HEK293T (cell line): ENCODE measurements at places on chromosomes 2 and 18.

GRCh38 chr2:110157153-110157793 lies 41.7 kb upstream of the MALL start:
- peak; percentile 40 for DNase-seq

DNA sequence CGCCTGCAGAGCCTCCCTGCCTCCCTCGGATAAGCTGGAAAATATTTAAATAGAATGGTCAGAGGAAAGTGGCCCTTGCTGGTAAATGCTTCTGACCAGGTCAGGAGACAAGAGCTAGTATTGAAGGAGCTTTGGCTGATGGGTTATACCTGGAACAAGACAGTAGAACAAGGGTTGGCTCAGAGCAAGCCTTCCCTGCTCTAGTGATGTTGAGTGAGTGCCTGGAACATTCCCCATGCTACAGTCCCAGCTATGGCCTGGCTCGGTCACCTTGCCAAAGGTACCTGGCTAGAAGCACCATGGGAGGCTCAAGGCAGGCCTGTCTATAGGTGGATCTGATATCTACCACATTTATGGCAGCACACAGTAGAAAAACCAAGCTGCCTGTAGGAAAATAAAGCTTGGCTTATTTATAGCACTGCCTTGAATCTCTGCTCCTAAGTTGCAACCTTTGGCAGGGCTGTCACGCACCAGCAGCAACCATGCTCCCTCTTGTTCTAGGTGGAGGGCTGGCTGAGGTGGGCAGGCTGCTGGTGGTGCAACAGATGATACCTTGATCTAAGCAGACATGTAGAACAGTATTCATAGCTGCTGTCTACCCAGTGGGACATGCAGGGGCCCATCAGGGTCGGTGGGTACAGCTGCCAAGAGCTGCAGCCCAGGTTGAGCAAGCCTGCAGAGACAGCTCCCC lies 66.7 kb upstream of the BCL2L11 start:
- DNase-seq = no peak

DNA sequence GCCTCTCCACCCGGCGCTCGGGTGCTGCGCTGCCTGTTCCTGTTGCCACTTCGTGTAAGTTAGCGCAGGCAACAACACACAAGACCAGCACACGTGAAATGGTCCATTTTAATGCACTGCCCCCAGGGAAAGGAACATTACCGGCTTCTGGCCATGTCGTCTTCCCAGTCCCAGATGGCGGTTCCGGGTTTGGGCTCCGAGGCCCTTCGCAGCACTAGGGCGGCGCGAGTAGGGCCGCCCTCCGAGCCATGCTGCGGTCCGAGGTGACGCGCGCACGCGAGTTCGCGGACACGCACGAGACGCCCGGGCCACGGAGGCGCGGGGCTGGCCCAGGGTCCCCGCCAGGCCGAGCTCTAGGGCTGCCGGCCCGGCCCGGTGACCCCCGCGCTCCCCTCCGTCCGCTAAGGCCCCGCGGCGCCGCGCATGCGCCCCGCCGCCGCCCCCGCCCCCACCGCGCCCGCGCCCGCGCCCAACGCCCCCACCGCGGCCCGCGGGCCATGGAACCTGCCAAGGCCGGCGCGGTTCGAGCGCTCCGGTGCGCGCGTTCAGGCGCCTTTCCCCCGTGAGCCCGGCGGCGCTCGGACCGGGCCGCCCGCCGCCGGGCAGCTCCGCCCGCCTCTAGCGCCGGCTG lies 367 bp upstream of the ZNF236 start:
- DNase-seq = peak; percentile 56

GRCh38 chr2:55961318-55961911 lies 37.8 kb upstream of the EFEMP1 start:
- DNase-seq = peak; percentile 15

DNA sequence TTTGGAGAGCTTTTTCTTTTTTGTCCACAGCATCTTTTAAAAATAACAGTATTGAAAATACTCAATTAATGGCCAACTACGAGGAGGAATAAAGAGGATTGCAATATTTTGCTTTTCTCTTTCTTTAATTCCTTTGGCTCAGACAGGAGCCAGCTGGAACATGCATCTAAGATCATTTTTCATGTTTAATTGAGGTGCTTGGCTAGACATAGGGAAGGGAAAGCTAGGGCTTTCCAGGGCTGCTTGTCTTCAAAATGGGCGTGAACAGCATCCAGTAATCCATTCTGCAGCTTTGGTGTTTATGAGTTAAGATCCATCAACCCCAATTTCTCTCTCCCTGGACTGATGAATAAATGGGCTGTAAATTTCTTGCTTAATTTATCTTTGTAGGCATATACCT lies 323.0 kb downstream of the PTPRM start:
- no peak for DNase-seq

DNA sequence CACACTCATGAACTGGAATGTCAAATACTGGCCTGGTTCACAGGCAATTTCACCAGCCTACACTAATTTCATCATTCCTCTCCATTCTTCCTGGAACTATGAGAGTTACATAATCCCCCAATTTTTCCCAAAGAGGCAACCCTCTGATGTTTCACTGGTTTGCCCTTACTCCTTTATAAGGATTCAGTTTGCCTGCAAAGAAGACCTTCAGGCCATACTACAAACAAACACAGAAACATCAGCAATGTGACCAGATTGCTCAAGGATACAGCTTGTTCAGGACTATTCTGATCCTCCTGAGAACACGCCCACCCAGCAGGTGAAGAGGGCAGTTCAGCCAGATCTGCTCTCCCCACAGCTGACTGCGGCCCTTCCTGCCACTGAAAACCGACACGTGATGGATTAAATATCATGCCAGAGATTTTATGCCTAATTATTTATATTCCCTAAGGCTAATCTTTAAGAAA lies 215.5 kb downstream of the ETAA1 start:
- no peak for DNase-seq

DNA sequence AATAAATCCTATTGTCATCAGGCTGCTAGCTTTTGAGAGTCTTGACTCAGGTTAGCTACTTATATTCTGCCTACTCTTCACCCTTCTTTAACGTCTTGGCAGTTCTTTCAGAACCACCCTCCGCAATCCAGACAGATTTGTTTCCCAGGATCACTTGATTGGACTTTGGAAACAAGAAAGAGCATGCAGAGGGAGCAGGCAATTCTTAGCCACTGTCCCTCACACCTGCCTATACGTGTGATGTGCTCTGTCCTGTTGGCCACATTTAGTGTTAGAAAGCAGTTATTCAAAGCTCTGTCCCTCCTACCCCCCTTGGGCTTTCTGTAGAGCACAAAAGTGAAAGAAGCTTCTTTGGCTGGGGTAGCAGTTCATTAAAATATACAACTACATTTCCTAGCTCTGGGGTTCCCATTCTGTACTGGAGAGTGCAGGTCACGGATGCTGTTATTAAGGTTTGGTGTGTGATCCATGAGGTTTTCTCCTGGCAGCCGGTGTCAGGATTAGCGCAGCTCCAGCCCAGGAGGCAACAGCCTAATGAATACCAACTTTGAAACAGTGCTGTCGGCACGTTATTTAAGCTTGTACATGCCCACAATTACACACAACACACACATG lies 6.3 kb downstream of the FZD5 start:
- no peak for DNase-seq

- DNase-seq = no peak
Measured at GRCh38 chr18:1013951-1014350, 109.3 kb downstream of the ADCYAP1 start.

GRCh38 chr18:25164211-25164847 lies 187.6 kb downstream of the ZNF521 start:
- no peak for DNase-seq

DNA sequence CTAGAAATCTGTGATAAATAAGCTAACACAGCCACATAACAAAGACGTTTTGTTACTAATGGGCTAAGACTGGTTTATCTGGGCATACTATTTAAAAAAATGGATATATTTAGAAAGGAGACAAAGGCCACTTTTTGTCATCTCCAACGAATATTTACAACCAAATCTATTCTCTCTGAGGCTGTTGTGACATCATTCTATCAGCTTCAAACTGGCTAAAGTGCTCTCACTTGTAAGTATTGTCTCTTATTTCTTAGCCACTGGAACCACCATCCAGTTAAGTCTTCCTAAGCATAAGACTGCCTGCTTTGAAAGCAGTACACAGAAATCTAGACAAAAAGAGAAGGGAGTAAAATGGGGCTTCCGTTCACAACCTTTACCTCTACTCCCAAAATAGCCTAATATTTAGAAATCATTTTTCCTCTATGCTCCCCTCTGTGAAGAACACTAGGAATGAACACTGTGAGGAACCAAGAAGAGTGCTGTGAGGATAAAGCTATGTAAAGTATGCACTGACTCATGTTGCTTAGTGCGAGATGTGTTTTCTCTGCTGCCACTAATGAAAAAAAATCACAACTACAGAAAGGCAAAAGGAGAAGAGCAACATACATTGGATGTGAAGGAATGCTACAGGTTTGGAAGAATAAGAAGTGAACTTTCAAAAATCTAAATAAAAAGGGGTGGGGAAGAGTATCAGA lies 264.1 kb downstream of the EXOC6B start:
- DNase-seq = no peak

GRCh38 chr2:85898881-85899280 lies 10.1 kb upstream of the ST3GAL5 start:
- no peak for DNase-seq

DNA sequence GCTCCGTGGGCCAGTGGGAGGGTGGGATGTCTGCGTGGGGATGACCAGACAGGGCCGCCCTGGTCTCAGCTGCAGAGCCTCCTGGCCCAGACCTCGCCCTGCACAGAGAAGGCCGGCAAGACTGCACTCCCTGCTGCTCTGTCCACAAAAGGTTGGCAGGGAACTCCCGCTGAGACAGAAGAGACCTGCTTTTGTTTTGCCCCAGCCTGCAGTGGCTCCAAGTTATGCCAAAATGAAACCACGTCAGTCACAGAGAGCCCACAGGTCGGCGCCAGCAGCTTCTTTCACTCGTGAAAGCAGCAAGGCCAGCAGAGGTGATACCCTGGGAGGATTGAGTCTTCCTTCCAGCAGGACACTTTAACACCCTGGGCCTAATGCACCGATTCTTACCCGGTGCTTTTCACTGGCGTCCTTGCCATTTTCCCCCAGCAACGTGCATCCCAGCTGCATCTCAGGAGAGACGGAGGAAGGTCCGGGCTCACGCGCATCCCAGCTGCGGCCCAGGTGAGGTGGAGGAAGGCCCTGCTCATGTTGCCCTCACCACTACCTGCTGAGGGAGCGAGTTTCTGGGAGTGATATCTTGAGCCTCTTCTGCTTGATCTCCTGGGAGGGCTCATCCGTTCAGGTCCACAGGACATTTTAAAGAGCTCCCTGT lies 22.1 kb upstream of the CTDP1 start:
- no peak for DNase-seq

DNA sequence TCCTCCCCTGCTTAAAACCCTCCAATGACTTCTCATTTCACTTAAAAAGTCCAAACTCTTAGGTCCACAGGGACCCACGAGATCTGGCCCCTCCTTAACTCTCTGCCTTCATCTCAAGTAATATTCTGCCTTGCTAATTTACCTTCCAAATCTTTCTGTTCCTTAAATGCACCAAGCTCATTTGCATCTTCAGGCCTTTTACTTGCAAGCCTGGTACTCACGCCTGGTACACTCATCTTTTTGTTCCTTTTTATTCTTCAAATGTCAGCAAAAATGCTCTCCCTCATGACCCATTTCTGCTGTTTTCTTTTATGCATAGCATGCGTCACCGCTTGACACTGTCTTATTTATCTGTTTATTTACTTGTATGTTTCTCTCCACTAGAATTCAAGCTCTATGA lies 2.7 kb upstream of the WIPF1 start:
- no peak for DNase-seq

DNA sequence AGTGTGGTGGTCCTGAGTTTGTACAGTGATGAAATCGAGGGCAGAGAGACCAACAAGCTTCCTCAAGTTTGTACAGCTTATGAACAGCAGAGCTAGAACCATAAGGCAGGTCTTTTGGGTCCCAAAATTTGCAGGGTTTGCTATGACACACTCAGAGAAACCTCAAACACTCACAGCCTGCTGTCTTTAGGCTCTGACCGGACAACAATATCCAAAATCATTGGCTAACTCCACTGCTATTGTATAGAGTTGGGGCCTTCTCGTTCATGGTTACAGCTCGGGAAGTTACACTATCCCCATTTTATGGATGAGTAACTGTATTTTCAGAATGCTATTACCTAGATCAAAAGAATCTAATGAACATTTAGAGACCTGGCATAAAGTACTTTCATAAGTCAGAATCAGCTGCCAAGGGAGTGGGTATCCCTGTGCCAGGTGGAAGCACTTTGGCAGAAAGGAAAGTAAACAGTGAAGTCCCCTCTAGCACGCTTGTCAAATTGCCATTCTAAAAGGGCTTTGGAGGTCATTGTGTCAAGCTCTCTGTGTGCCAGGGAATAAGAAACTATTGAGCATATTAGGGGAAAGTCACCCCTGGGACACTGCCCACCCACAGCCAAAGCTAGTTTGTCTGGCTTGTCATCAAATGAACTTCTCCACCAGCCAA lies 331.8 kb downstream of the ALK start:
- no peak for DNase-seq

- no peak for DNase-seq
Measured at GRCh38 chr2:186546846-186547245, 43.0 kb upstream of the ITGAV start.

DNA sequence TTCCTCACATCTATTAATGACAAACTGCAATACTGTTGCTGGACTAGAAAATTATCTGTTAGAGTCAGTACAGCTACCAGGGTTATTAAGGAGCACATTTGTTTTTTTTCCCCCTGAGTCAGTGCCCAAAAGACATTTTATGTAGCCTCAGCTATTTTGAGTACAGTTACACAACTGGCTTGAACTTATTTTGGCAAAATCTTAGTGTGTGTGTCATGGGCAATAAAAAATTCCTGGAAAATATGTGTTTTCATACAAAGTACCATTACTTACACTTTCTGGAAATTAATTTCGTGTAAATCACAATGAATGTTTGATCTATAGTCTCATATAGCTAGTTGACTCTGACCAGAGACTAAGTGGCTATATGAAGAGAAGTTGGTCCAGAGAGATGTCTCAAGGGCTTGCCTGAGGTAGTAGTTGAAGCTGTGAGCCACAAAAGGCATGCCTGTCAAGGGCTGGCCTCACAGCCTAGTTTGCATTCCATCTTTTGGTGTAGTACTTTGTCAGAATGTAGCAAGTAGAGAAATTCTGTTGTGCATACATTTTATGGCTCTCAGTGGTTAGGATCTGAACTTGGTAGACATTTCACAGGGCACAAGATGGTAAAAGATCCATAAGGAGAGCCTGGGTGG lies 283.4 kb downstream of the MTX2 start:
- no peak for DNase-seq

GRCh38 chr2:143955401-143956065 lies 564.4 kb downstream of the ZEB2 start:
- no peak for DNase-seq

- no peak for DNase-seq
Measured at GRCh38 chr2:31319406-31320175, 85.6 kb downstream of the EHD3 start.

- DNase-seq = no peak
Measured at GRCh38 chr2:157501026-157501425, 57.1 kb upstream of the CYTIP start.

DNA sequence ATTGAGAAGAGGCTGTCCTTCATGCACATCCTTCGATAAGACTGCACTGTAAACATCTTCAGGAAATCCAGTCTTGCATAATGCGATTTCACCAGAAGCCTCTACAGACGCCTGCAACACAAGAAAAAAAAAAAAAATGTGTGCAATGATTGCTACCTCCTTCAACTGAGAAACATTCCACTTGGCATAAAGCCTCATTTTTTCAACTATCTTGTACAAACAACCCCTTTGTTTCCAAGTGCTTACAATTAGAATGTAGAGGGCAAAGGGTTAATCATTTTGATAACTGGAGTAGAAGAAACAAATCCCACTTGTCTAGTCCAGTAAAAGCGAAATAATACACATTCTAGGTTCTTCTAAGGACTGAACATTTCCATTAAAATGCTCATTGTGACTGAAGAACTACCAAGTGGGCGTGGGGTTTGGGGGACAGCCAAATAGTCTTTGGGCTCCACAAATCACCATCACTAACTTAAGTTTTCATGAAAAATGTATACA lies 29.2 kb downstream of the CDH2 start:
- no peak for DNase-seq
